ENCODE measurements at places on chromosomes 5 and 9.

DNA sequence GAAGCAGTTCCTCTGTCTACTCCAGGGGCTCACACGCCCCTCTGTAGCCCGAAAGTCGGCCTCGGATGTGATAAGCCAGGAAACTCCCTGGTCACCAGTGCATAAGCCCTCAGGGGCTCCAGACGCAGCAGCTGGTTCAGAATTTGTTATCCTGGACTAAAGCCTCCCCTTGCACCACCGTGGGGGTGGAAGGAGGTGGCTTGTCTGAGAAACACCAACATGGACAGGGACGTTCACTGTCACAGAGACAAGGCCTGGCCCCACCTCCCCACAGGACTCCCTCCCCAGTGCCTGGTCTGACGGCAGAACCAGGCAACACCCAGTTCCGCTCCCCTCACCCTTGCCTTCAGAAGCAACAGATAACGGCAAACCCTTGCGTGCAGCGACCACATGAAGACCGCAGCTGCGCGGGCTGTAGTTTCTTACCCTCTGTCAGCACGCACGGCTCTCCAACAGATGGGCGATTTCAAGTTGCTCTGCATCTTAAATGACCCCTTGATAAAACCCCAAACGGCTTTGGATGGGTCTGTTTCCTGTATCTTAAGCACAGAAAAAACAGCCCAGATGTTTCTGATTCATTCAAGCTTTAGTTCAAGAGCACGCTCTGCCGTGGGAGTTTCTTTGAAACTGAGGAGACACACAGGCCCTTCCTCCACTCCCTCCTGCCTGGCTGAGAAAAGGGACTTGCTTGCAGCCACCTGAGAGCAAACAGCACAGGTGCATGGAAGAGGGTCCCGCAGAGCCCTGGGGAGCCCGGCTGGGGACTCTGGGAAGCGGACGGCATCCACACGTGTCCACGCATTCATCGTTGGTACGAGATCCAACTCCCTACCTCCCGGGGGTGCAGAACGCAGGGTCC, 44.7 kb upstream of the NKD2 start:
- DNase-seq, result no peak

- no peak for DNase-seq
Measured at GRCh38 chr5:158718738-158719505, 380.8 kb downstream of the EBF1 start.

DNA sequence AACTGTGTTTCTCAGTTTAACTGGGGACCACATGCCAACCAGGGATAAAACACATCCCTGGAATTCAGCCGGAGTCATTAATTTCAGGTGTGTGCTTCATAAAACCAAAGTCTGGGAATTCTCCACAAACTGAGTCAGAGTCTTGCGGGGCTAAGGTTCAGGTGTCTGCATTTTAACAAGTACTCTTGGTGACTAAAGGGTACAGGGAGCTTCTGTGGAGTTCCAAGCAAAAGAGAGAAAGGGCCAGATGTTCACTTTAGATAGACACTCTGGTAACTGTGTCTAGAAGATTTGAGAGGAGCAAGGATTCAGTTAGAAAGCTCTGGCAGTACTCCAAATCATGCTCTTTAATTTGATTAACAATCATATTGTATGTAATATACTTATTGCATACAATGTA, 4.0 kb downstream of the NADK2 start:
- DNase-seq, result no peak

- DNase-seq, result no peak
Measured at GRCh38 chr5:97658116-97658900, 475.3 kb upstream of the RIOK2 start.

DNA sequence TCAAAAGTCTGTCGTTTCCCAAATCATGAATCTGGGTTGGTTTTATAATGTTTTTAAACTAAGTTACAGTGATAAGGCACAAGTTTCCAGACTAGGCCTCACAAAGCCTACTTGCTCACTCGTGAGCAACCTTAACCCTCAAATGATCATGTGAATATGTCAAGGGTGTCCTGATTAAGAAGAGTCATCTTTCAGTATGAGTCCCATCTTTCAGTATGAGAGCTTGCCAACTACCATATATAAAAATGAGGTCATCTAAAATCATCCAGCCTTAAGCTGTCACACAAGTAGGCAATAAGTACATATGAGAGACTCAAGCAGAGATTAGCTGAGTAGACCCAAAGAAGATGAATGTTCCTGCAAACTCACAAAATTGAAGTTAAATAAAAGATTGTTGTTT, 668.4 kb upstream of the FAM174A start:
- DNase-seq, result no peak

- DNase-seq, result no peak
Measured at GRCh38 chr9:35675204-35675603, 1.5 kb downstream of the CA9 start.

DNA sequence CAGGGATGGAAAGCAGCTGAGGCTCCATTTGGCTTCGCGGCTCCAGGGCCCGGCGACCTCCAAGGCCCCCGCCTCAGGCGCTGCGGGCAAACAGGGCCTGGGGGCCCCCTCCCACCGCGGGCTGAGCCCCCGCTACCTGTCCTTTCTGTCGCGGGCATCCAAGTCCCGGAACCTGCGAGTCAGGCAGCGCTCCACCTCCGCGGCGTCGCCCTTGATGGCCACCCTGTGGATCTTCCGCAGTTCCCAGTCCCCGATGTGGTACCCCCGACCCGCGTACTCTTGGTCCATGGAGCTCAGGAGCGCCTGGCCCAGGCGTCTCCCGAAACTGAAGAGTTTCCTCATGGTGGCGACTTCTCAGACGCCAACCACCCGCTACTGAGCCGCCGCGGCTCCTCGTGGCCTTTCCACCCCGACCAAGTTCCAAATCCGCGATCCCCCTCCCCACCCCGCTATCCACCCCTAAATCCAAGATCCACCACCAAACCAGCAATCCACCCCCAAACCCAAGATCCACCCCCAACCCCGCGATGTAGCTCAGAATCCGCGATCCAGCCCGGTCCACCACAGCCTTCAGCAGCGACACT, 86.5 kb upstream of the CCDC180 start:
- DNase-seq, result no peak

GRCh38 chr5:96857924-96858323, 18.4 kb upstream of the ERAP2 start:
- no peak for DNase-seq

GRCh38 chr5:35488791-35489190, 128.9 kb upstream of the SPEF2 start:
- DNase-seq, result no peak

GRCh38 chr9:32741706-32742105, 41.6 kb upstream of the TMEM215 start:
- DNase-seq, result no peak

DNA sequence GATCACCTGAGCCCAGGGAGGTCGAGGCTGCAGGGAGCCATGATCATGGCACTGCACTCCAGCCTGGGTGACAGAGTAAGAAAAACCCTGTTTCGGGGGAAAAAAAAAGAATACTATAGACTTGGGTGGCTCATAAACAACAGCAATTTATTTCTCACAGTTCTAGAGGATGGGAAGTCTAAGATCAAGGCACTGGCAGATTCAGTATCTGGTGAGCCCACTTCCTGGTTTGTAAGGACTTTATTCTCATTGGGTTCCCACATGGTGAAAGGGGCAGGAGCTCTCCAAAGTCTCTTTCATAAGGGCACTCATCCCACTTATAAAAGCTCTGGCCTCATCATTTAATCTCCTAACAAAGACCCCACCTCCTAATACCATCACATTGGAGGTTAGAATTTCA, 8.7 kb downstream of the HINT1 start:
- no peak for DNase-seq

DNA sequence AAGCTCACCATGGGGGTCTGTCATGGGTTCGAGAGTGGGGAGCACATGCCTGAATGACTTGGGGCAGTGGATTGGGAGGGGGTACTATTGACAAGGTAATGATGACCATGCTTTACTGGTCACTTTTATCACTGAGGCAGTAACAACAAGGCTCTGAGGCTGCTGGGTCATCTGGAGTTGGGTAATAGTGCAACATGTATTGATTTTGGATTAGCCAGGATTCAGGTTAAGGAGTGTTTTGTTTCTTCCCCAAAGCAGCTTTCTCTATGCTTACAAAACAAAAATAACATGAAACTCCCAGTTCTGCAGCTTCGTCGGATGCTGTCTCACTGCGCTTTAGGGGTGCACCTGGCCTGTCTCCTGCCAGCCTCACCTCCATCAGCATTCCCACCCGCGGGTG, 155.3 kb downstream of the GADD45G start:
- DNase-seq, result no peak

- DNase-seq, result no peak
Measured at GRCh38 chr5:88890070-88890781, 7.2 kb upstream of the MEF2C start.

- DNase-seq, result no peak
Measured at GRCh38 chr5:72122602-72123001, 15.3 kb downstream of the MAP1B start.

DNA sequence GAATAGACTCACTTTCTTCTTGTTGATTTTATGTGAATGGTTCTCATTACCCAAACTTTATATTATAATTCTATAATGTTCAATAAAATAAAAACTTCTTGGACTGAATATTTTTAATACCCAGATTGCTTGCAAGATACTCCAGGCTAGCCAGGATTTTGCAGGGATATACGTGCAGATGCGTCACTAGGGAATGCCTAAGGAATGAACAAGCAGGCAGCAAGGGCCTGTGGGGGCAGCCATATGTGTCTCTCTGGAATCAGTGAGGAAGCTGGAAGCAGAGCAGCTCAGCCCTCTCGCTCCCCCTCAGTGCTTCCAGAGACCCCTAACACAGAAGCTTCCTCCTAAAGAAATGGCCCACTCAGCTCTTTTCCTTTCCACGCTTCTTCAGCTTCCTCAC, 457.4 kb downstream of the CCDC171 start:
- no peak for DNase-seq

- DNase-seq, result no peak
Measured at GRCh38 chr9:34544035-34544434, 21.2 kb upstream of the ENHO start.

DNA sequence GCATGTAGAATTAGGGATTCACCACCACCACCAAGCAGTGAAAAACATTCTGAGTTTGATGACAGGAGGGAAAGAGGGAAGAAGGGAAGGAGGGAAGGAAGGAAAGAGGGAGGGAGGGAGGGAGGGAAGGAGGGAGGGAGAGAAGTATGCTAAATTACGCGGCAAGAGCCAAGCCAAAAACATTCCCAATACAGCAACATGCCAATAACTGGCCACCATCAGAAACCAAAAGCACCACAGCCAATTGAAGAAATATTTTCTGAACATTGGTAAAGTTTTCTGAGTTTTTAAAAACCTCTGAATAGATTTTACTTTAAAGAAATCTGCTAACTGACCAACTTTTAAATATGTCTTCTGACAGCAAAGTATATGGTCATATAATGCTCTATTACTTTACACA, 36.0 kb downstream of the FNIP1 start:
- no peak for DNase-seq

- no peak for DNase-seq
Measured at GRCh38 chr9:14219850-14220249, 94.1 kb downstream of the NFIB start.

- no peak for DNase-seq
Measured at GRCh38 chr5:53071738-53072137, 37.8 kb downstream of the MOCS2 start.

- no peak for DNase-seq
Measured at GRCh38 chr9:125594223-125594610, 112.8 kb downstream of the MAPKAP1 start.

DNA sequence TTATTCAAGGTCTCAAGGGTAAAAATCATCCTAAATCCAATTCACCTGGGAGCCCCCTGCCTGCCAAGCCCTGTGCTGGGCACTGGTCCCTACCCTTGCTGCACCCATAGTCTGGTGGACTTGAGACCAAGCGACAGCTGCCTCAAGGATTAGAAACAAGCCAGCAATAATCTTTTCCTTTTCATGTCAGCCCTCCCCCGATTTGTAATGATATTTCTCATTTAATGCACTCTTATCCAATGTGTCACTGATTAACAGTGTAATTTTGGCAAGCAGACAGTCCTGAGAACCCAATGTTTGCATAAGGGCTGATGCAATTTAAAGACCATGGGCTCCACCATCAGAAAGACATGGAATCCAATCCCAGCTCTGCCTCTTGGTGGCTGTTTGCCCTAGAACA, 108.9 kb downstream of the ACTL7B start:
- DNase-seq, result no peak

GRCh38 chr9:20271096-20271495, 351.2 kb downstream of the MLLT3 start:
- no peak for DNase-seq

DNA sequence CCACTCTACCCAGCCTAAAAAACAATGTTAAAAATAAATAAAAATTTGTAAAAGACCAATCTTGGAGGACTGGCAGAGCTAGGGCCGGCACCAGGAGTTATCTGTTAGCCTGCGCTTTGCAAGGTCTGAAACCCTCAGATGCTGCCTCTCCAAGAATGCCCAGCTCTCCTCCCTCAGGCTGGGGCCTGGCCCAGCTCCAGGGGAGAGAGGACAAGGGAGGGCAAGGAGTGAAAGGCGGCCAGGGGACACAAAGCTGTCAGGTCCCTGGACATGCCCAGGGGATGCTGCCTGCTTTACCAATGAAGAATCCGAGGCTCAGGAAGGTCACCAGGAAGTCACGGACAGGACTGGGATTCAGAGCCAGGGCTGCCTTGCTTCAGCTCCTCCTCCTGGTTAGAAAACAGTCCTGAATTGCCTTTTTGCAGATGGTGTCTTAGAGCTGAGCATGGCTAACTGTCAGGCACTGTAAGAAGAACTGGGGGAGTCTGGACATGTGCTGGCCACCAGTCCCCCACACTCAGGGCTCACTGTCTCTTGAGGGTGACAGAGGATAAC, 5.5 kb upstream of the N4BP3 start:
- no peak for DNase-seq

DNA sequence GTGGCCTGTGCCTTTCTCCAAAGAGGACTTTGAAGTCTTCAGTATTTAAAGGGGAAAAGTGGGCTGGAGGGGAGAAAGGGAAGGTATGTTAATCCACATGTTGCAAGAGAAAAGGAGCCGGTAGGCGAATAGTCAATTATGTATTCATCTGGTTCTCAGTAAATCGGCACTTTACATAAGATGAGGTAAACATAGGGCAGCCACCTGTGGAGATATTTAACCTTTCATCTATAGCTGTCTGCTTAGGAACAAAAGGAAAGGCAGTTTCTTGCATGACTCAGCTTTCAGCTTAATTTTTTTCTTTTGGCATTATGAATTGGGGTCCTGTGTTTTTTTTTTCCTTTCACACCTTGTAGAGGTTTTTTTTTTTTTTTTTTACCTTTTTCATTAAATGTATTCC, 42.2 kb downstream of the FGD3 start:
- DNase-seq, result no peak

GRCh38 chr5:85647349-85648127, 970.2 kb upstream of the COX7C start:
- no peak for DNase-seq

GRCh38 chr9:99361817-99362216, 139.7 kb downstream of the SEC61B start:
- DNase-seq, result no peak

- DNase-seq, result no peak
Measured at GRCh38 chr9:105880517-105880916, 186.2 kb downstream of the TMEM38B start.

All from stimulated activated CD4-positive, alpha-beta T cell treated with anti-CD3 and anti-CD28 coated beads, TNF-alpha, amount 100 ng/mL, for 1 hour (primary cell).